NCI-H1694 treated with DMSO at 0.1 percent for 48 hours (cell line): ENCODE measurements at places on chromosomes 12 and 14.

- DNase-seq, result no peak
Observed at GRCh38 chr14:64208261-64208660, 85.9 kb downstream of the ESR2 start.

DNA sequence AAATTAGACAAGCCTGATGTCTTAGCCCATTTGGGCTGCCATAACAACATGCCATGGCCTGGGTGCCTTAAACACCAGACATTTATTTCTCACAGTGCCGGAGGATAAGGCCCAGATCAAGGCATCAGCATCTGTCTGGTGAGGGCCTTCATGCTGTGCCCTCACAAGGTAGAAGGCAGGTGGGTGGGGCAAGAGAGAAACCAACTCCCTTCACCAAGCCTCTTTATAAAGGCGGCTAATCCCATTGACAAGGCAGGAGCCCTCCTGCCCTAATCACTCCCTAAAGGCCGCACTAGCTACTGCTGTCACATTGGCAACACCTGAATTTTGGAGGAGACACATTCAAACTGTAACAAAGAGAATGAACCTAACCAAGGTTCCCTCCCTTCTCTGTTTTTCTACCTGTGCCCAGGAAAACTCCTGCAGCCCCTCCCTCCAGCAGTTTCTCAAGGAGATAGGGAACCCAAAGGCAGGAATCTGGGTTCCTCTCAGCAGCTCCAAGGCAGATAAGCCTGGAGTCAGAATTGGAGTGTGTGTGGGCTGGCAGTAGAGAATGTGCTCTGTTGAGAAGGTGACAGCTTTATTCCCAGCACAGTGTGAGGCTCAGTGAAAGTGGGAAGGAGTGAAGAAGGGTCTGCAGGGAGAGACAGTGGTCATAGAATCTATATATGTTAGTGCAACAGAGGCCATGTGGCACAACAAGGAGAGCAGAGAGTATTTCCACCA is 21.7 kb upstream of the GPATCH2L start:
- DNase-seq, result no peak

GRCh38 chr12:132295101-132295526 is 34.3 kb downstream of the GALNT9 start:
- DNase-seq, result no peak

DNA sequence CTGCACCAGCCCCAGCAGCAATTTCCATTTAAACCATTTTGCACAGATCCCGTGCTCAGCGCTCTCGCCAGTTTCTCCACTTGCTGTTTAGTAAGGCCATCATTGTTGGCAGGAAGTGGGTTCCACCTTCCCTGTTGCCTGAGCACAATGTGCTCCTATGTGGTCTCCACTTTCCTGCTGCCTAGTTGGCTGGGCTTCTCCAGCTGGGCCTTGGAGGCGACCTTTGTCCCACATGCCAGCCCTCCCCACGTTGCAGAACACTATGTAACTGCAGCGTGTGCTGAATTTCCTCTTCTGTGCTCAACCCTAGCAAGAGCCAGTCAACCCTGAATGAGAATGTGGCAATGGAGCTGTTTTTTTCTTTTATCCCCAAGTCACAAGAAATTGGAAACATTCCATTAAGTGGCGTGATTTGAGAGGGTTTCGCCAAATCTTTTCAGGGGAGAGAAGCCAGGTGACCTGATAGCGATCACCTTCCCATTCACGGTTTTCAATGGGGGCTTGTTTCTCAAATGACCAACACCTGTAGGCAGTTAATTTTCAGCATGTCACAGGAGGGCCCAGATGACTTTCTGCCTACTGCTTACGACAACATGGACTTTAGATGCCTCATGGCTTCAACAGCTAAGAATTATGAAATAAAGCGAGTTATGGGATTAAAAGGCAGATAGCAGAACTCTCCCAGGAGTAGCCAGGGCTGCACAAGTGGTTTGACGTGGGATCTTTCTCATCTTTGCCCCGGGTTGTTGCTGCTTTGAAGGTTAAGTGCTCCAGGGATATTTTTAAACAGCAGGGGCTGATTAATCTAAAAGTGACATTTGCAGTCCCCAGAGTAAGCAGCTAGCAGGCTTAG is at the start of gene ACACB:
TSS of gene ACACB (plus strand) at position 830 of the 853 bp plus-strand sequence. CDS start 22,819 bp downstream, outside the sequence.
- DNase-seq, result no peak

DNA sequence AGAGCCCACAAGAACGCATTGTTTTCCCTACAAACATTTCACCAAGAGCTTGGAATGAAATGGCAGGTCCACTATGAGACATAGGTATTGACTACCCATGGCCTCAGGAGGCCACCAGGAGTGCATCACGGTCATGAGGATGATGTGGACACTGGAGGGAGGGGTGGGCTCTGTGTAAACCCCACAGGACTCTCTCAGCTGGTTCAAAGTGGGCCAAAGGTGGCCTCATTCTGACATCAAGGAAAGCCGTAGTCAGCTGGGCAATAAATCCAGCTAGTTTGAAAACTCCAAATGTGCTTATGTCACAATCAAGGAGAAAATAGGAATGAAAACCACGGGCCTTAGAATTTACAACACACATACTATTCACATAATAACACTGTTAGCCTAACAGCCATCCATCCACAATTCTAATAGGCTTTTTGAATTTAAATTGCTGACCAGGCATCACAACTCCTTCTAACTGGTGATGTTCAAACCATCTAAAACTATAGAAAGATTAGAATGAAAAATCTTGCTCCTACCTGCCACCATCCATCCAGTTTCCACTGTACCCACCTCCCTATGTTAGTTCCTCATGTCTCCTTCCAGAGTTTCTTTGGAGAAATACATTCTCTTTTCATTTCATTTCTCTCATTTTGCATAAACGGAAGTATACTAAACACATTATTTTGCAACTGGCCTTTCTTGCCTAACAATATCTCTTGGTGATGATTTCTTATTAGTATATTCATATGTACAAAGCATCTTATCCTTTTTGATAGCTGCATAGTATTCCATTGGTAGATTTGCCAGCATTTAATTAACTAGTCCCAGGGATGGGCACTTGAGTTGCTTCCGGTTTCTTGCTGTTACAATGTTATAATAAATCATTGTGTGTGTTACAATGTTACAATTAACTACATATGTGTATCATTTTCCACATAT is 21.5 kb downstream of the CMKLR1 start:
- DNase-seq, result no peak

GRCh38 chr12:52918351-52918750 is 13.5 kb upstream of the KRT8 start:
- no peak for DNase-seq

DNA sequence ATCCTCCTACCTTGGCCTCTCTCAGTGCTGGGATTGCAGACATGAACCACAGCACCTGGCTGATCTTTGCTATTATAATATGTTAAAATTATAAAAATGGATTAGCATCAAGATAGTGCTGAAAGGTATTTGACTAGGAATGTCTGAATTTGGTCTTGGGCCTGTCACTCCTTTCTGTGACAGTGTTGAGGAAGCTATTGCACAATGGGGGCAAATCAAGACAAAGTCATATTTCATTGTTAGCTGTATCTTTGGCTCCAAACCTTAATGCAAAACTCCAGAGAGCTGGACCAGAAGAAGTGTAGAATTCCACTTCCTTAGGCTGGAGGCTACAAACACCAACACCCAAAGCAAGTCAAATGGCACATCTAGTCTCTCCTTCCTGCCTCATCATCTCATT is 42.2 kb downstream of the ZCRB1 start:
- DNase-seq, result no peak

DNA sequence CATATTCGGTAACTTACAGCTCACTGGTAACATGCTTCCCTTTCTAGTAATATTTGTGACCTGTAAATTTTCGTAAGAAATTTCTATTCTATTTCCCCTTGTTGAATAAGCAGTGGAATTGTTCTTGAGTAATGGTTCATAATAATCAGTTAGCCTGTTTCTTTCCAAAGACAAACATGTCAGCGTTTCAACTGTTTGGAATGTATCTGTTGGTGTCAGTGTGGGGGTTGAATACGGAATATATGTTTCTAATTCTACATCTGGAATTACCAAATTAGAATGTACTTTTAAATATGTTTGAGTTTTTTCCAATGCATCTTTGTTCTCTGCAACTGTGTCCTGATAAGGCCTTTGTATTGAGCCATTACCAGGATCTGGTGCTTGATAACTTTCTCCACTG is 2.0 kb downstream of the BBS10 start:
- no peak for DNase-seq

GRCh38 chr14:88128816-88129215 is 123.9 kb downstream of the GPR65 start:
- DNase-seq, result no peak

- DNase-seq, result no peak
Observed at GRCh38 chr12:69837657-69838415, 12.8 kb downstream of the MYRFL start.

GRCh38 chr12:64891629-64892028 is 67.2 kb downstream of the TBC1D30 start:
- no peak for DNase-seq

DNA sequence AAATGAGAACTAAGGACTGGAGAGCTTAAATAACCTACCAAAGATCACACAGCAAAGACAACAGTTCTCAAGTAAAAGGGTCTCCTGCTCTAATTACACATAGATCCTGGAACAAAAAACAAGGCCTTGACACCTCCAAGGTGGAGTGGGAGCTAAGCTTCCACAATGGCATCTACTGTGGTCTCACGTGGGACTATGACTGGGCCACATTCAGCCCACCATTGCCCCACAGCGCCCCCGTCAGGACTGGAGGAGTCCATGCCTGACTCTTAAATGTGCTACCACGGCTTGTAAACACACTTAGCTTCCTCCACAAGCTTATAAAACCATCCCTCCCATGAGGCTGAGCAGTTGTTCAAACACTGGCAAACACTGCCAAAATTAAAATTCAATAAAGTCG is 88.5 kb downstream of the GCH1 start:
- no peak for DNase-seq

- DNase-seq, result no peak
Observed at GRCh38 chr12:101078536-101079285, 131.3 kb downstream of the SLC5A8 start.

DNA sequence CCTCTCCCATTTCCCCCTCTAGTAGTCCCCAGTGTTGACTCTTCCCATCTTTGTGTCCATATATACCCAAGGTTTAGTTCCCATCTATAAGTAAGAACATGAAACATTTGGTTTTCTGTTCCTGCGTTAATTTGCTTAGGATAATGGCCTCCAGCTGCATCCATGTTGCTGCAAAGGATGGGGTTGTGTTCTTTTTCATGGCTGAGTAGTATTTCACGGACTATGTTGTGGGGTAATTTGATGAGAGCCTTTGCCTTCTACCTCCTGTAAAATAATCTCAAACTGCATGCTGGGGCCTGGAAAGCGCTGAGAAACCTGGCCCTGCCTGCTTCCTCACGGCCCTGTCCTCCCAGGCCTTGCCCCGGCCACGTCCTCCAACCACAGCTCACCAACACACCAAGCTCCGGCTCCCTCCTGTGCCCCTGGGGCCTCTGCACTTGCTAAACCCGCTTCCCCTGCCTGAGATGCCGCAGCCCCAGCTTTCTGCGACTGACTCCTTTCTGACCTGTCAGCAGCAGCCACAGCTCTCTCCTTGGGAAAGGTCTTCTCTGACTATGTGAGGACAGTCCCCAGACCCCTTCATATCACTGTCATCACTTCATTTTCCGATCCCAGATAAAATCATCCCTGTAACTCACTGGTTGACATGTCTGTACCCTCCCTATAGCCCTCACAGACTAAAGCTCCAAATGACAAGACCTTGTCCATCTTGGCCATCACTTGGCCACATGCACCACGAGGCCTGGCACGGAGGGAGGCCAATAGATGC is 19.8 kb downstream of the ITPK1 start:
- DNase-seq, result no peak

DNA sequence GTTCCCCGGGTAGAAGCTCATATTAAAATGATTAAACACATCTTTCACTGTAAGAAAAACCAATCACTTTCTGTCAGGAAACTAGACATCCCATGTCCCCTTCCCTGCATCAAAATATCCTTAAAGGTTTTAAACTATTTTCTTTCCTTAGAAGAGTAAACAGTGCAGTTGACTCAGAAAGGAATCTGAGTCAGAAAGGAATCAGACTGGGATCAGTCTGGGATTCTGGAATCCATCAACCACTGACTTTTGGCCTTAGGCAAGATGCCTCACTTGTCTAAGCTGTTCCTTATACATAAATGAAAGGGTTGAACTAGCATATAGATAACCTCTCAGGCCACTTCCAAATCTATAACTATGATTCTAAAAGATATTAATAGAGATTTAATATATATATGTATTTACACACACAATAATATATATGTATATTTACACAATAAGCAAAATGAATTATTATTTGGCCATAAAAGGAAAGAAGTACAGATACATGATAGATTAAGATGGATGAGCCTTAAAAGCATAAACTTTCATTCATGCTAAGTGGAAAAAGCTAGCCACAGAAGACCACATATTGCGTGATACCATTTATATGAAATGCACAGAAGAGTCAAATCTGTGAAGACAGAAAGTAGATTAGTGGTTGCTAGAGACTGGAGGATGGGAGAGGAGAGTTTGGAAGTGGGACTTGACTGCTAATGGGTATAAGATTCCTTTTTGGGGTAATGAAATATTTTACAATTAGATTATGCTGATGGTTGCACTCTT is 114.4 kb downstream of the SLC38A1 start:
- no peak for DNase-seq

DNA sequence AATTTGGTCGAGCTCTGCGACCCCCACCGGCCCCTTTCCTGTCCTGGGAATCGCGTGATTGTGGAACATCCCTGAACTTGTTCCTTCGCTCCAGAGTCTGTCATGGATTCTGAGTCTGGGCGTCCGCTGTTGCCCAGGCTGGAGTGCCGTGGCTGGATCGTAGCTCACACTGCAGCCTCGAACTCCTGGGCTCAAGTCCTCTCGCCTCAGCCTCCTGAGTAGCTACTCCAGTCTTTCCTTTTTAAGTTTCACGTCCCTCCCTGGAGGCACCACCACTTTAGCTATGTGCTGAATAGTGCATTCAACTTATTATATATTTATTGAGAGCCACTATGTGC is 698 bp downstream of the ACOT6 start:
- peak; percentile 30 for DNase-seq

DNA sequence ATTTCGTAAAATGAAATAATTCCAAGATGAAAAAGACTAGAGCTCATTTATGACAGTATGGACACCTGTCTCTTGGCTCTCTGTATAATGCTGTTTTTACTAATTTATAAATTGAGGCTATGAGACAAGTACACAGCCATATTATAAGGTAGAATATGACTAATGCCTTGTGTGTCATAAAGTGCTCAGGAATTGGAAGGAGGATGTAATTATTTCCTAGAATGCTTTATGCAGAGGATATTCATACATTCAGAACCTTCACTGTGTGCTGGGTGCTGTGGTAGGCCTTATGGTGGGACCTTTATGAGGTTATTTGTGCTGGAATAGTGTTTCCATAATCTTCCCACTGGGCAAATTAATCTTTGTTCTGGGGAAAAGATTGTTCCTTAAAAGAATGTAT is 13.3 kb downstream of the PCNX1 start:
- no peak for DNase-seq

DNA sequence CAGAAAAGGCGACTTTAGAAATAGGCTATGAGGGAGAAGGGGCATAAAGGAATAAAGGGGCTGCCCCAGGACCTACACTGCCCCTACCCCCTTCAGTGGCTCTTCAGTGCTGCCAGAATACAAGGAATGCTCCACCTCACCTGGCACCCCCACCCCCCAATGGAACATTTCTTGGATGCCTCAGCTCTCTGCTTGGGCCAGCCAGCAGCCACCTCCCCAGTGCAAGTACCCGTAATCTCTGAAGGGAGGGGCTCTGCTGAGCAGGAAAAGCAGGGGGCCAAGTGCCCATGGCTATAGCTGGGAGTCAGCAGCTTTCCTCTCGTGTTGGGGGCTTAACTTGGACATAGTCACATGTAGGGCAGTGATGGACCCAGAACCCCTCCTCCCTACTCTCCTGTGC is 33.3 kb downstream of the BAZ2A start:
- DNase-seq, result no peak

GRCh38 chr14:94773655-94774343 is 3.9 kb upstream of the GSC start:
- no peak for DNase-seq
